ENCODE measurements at places on chromosomes 1 and 21.

DNA sequence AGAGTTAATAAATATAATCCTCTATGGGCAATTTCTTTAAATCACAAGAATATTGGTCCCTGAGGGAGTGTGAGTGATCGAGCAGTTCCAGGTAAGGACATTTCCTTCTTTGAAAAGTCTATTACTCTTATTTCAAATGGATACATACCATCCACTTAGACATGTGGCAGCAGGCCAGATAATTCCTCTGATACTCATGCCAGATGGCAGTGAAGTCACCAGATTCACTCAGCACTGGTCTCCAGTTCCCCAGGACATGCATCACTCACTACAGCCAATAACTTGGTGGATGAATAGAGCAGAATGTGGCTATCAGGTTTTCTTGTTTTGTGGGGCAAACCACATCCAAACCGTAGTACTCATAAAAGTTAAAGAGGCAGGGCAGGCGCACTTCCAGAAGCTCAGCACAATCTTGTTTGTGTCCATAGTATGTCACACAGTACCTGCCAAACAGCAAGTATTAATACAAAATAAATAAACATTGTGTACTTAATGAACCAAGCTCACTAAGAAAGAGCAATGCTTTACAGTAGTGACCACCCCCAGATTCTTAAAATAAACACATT lies 74.2 kb upstream of the CD53 start:
- DNase-seq, result no peak

GRCh38 chr1:197441999-197442414 lies 174.0 kb downstream of the CRB1 start:
- DNase-seq, result no peak

GRCh38 chr1:155218854-155219591 lies 10.5 kb downstream of the MTX1 start:
- DNase-seq, result peak; percentile 46

- DNase-seq, result no peak
These were observed 181.6 kb downstream of the NCAM2 start for GRCh38 chr21:21179619-21180298.

DNA sequence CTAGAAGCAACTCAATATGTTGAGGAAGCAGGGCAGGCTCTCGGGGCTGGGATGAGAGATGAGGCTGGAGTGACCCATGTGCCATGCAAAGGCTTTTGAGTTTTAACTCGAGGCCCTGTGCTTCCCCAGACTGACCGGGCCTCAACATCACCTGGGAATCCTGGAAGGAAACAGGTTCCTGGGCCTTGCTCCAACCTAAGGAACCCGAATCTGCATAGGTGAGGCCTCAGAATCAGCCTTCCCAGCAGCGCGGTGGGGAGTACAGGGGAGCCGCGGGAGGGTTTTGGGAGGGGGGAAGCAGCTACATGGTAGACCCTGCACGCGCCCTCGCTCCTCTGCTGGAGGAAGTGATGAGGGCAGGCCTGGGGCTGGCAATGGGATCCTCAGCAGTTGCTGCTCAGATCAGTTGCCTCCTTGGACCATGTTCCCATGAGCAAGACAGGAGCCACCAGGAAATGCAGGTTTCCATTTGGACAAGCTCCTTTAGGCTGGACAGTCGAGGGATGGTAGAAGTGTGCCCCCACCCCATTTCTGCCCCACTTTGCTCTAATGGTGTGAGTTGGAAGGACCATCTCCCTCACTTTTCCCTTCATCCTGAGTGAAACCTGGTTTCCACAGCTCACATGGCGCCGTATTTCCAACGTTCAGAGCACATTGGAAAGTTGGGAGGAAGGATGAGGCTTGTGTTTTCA lies 4.5 kb upstream of the KIAA1614 start:
- DNase-seq, result no peak

GRCh38 chr1:152946651-152947256 lies at the start of gene SPRR5:
Gene SPRR5, plus strand, starts transcription at chr1:152947206. Its CDS starts 1,349 bp downstream, at chr1:152948555.
- no peak for DNase-seq

- no peak for DNase-seq
These were observed 430 bp downstream of the S100B start for GRCh38 chr21:46604329-46604974.

GRCh38 chr21:34803782-34804370 lies 135.1 kb downstream of the CLIC6 start:
- no peak for DNase-seq

DNA sequence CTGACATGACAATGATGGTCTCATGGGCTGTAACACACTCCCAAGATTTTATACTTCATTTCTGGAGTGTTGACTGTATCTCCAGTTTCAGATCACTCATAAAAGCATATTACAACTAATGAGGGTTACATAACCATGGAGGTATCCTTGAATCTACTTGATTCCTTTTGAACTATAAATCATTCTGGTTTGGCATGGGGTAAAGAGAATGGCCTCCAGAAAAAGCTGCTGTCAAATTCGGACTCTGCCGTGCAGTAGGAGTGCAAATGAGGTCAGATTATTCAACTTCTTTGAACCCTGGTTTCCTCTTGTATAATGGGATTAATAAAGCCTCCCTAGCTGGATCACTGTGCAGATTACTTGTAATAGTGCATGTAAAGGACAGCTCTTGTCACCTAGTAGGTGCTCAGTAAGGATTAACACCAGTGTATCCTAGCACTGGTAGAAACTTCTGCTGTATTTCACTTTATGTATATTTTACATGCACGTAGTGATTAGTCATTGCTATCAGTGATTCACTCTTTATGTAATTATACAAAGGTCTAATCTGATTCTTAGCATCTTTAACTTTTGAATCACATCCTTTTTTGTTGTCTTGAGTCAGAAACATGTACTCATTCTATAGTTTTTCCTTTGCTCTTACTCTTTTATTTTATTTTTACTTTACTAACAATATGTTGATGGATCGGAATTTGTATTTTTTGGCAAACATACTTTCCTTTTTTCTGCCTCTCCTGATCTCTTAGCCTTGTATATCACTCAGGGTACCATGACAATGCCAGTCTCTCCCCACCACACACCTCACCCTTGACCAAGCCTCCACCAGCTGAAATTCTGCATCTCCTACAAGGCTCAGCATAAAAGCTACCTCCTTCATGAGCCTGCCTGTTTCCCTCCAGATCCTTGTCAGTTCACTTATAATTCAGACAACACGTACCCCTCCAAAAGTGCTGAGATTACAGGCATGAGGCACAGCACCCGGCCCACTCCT lies 3.2 kb downstream of the LRRC8C start:
- no peak for DNase-seq

DNA sequence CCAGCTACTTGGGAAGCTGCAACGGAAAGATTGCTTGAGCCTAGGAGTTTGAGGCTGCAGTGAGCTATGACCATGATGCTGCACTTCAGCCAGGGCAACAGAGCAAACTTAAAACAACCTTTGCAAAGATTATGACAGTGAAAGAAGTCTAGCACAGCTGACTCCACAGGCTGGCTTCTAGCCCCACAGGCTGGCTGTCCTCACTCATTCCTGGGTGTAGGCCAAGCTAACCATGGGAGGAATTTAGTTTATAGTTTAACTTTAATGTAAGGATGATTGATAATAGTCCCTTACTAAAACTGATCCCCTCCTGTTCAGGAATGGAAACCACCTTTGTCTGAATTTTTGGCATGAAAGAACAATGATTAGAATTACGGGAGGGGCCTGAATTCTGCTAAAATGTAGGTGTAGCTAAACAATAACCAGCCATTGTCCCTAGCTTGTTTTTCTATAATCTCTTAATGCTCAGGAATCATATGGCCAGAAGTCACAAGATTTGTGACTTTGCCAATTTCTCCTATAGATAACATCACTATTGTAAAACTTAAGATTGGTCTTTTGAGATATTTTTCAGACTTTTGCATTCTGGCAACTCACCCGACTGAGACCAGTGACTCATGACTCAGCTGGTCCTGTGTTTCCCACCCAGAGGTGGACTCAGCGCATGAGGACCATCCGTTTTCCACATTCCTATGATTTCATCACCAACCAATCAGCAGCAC lies 28.1 kb upstream of the SGIP1 start:
- DNase-seq, result no peak

DNA sequence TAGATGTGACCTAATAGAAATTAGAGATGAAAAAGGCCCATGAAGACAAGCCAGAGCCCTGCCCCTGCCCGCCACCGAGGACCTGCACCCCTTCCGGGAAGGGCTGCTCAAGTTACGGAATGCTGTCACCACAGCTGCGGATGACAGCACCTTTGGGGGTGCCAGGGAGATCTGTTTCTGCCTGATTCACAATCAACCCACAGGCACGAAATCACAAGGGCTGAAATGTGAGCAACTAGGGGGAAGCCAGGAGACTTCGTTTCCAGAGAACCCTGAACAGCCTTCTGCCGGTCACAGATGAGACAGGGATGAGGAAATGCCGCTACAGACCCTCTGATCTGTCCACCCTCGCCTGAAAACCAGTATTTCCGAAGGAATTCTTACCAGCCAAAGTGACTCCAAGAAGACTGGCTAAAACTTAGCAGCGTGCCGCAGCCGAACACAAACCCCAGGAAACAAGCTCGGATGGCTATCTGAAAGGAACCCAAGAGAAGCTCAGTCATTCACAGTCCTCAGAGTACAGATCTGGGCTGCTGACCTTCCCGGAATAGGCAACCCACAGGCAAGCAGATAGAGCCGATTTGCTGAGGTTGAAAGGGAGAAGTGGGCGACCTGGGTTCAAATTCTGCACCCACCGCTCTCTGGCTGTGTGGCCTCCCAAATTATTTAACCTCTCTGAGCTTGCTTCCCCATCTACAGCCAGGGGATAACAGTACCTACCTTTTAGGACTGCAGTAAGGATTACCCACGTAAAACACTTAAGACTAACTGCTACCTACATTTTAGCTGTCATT lies 1.1 kb downstream of the ICMT start:
- no peak for DNase-seq

- no peak for DNase-seq
These were observed 228.5 kb downstream of the CACNA1E start for GRCh38 chr1:181711820-181712219.

DNA sequence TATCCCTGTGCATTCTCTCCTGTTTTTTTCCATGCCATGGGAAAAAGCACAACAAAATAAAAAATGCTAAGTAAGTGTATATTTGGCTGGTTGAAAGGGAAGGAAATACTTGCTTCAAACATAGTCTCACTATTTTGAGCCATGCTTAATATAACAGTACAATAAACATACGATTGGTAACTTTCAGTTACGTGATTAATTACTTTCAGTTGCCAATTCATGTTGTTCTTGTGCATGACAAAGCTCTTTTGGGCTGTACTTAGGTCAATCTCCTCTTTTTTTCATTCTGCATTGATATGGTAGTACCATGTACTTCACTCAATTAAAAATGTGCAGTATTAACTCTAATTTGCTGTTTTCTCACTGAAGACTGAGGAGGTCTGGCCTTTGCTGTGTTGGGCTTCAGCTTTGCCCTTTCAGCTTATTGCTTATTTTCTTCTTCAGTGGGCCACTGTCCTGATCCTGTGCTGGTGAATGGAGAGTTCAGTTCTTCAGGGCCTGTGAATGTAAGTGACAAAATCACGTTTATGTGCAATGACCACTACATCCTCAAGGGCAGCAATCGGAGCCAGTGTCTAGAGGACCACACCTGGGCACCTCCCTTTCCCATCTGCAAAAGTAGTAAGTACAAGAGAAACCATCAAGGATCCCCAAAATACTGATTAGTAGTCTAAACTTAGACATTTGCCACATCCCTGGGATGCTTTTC lies 2.7 kb downstream of the C4BPB start:
- no peak for DNase-seq

GRCh38 chr1:30043256-30043655 lies 680.1 kb downstream of the MATN1 start:
- no peak for DNase-seq

DNA sequence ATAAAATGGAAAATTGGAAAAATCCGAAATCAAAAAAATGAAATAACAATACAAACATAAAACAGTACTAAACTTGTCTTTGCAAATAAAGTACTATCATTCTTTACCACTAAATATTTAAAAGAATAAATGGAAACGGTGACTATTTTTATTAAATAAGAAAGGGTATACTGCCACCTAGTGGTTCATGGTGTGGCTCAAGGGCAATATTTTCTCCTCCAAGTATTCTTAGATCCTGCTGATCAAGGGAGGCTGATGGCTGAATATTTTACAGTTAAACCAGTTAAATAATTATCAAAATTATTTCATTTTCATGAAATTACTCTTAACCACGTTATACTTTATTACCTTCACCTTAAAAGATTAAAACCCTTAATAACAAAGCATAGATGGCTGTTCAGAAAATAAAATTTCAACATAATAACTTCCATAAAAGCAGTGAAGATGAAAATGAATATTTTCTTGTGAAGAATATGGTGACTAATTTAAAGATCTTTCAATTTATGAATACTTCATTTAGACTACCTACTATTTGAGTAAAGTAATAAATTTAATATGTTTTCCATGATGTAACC lies 1793.9 kb downstream of the NCAM2 start:
- DNase-seq, result peak; percentile 27

DNA sequence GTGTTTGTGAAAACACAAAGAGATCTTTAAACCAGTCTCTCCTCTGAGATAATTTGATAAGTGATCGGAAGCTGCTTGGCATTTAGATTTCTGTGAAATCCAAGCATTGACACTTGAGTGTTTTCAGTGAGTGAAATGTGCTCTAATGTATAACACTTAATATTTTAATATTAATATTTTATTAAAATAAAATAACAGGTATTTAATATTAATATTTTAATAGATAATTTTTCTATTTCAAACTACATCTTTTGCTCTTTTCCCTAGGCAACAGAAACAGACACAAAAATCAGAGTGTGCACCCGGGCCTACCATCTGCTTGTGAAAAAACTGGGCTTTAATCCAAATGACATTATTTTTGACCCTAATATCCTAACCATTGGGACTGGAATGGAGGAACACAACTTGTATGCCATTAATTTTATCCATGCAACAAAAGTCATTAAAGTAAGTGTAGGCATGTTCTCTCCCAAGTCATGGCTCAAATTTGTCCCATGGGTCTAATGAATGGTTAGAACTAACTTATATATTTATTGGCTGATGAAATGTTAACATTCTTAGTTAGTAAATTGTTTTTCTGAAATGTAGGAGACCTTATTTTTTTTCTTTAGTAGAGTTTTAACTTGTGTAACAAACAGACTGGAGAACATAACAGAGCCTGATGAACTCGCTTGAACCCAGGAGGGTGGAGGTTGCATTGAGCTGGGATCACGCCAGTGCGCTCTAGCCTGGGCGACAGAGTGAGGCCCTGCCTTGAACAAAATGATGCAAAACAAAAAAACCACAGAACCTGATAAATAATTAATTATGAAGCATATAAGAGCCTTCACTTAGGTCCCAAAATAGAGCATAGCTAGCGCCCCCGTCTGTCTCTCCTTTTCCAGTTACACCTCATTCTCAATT lies 55.2 kb downstream of the MTR start:
- no peak for DNase-seq

- no peak for DNase-seq
These were observed 61.8 kb downstream of the HIVEP3 start for GRCh38 chr1:41856944-41857285.

GRCh38 chr1:165793951-165794350 lies 25.3 kb upstream of the TMCO1 start:
- DNase-seq, result no peak

GRCh38 chr1:4978660-4979390 lies 324.4 kb downstream of the AJAP1 start:
- no peak for DNase-seq

Data from activated CD4-positive, alpha-beta T cell treated with anti-CD3 and anti-CD28 coated beads, Interleukin-2, amount 10 ng/mL, durations not matched to agents 7 days and 5 days (primary cell).